GM10248 (cell line): ENCODE measurements at places on chromosomes 1 and 21.

DNA sequence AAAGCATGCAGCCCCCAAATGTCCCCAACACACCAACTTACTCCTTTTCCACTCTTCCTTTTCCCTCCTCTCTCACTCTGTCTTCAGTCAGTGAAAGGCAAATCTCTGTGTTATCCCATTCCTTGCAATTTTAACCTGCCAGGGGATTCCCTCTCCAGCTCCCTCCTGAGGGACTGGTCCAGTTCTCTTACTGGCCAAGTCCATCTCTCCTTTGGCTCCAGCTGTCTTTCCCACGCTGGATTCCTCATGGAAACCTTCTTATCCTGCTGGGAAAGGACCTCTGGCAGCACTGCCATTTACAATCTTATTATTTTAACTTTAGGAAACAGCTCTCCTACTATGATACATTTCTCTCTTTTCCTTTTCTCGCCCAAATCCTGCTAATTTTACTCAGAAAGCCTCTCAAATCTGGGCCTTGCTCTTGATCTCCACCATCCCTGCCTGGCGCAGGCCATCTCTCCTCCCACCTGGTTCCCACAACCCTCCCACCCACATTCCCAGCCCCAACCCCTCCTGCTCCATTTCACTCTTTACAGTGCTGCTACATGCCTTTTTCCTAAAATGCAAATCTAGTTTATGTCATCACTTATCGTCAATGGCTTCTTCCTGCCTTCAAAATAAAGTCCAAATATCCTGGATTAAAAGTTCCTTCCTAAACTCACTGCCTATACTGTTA lies 72.7 kb upstream of the CNN3 start:
- no peak for DNase-seq

- no peak for DNase-seq
Measured at GRCh38 chr1:4397196-4397595, 257.2 kb upstream of the AJAP1 start.

DNA sequence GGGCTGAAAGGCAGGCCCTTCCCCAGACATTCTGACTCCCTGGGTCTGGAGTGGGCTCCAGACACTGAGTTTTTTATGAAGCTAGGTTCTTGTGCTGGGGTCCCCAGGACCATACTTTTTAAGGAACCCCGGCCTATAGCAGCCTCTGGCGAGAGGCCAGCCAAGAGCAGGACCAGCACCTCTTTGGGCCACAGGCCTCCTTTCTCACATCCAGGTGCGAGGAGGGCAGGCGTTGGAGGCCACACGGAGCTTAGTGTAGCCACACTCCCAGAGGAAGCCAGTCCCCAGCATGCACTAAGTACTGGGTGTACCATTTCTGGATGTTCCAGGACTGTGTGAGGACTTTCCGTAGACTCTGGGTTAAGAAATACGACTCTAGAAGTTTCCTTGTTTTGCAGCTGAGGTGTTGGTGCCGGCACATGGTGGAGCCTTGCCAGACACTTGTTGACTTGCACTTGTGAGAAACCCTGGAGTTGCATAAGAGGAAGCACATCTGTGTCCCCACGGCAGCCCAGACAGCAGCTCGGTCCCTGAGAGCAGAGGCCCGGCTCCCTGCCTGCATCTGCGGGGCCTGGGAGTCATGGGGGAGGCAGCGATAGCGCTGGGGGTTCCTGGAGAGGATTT lies 122.2 kb upstream of the VAMP3 start:
- DNase-seq, result no peak

GRCh38 chr1:180672105-180672504 lies 40.3 kb downstream of the XPR1 start:
- DNase-seq, result no peak

- DNase-seq, result no peak
Measured at GRCh38 chr1:206717674-206717989, 32.9 kb downstream of the MAPKAPK2 start.

- no peak for DNase-seq
Measured at GRCh38 chr1:213423605-213424004, 372.6 kb downstream of the RPS6KC1 start.

DNA sequence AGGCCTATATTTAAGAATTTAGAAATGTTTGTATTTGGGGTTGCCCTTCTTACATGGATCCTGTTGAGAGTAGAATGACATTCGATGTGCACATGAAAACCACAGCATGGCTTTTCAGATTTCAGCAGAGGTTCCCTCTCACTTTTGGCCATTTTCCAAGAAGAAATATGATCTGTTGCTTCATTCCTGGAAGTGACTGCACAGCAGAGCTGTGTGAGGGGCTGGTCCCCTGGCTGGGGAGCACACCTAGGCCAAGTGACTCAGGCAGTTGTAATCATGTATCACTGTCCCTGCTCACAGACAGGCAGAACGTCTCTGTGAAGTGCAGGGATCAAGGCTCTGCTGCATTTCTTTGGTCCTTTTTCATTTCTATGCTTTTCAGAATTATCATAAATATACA lies 32.3 kb downstream of the AGT start:
- DNase-seq, result no peak

GRCh38 chr21:15820852-15821379 lies 91.1 kb downstream of the USP25 start:
- DNase-seq, result no peak

- peak; percentile 90 for DNase-seq
Measured at GRCh38 chr1:6148497-6149241, 31.5 kb downstream of the CHD5 start.

DNA sequence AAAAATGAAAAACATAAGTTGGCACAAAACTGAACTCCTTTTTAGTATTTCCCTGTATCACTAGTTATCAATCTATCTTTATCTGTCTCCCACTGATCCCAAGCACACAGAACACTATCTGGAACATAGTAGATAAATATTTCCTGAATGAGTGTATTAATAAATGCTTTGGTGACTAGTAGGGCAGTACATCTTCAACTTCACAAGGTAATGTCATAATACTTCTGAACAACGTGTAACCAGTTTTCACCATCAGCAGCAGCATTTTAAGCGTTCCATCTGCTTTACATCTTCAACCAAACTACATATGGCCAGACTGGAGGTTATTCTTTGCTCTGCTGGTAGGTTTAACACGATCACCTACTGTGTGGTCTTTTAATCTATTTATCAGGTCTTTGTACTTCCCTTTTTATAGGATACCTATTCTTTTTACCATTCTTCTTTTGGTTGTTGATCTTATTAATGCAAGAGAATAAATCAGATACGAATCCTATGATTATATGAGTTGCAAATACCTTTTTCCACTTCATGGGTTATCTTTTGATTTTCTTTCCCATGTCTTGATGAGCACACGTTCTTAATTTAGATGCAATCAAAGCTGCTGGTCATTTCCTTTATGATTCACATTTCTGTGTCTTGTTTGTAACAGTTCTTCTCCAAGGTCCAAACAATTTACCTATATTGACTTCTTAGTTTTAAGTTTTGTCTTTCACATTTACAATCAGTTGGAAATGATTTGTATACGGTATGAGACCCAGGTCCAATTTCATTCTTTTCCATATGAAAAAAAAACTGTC lies 16.3 kb downstream of the GPBP1L1 start:
- DNase-seq, result no peak

GRCh38 chr1:52554267-52554640 lies 1.4 kb upstream of the TUT4 start:
- DNase-seq, result no peak

DNA sequence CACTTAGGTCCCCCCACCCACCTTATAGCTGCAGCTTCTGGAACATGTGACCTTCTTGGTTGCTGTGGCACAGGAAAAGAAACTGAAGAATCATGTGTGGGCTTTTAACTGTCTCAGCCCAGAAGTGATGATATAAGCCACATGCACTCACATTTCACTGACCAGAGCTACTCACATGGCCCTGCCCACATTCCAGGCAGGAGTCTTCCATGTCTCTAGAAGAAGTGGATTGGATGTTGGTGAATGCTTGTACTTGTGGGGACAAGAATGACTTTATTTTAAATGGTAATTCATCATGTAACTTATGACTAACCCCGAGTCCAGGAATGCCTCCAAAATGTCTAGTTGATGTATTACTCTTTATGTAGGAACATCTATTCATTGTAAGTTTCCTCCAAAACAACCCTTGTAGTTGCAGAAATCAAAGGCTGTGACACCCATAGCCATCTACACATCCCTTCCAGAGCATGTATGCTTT lies 15.8 kb upstream of the CAMK1G start:
- DNase-seq, result no peak

DNA sequence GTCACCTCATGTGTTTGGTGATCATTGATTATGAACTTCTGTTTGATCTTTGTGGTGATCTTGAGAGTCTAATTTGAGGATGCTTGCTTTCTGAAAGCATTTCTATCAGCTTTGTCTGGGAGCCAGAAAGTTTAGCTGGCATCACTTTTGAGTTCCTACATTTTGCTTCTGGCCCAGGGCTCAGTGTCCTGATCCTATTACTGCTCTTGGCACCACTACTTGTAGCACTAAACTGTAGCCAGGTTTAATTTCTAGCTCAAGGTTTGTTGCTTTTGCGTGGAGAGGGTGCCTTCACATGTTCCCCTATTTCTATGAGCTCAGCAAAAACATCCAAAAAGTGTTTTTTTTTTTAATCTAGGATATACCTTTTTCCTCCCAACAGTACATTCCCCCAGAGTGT lies 9.3 kb downstream of the TTC3 start:
- no peak for DNase-seq

- DNase-seq, result no peak
Measured at GRCh38 chr1:198641966-198642668, 3.3 kb downstream of the PTPRC start.

DNA sequence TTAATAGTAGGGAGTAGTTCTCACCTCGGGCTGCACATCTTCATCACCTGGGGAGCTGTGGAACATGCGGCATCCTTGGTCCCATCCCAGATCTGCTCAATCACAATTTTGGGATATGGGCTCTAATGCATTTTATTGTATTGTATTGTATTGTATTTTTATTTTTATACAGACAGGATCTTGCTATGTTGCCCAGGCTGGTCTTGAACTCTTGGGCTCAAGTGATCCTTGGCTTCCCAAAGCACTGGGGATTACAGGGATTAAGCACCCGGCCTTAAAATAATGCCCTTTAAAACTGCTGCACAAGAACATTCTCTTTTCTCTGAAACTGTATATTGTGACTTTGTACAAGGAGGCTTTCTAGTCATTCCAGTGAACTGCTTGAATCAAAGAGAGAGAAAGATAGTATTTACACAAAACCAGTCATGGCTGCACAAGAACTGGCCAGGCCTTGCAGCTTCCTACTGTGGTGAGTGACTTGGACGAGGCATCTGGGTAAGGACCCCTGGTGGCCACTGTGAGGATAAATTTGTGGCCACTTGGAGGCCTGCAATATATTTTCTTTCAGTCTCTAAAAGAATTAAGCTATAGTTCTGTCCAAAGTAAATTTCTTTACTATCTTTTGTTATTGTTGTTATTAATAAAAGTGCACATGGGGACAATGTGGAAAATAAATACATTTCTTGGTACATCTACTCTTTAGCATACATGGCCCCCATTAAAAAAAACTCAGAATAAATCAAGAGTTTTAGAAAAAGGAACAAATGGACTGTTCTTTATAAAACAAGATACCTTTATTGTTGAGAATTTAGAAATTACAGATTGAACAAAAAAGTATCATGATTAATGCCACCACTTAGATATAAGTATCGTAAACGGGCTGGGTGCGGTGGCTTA lies 48.0 kb downstream of the TBCE start:
- peak; percentile 73 for DNase-seq

DNA sequence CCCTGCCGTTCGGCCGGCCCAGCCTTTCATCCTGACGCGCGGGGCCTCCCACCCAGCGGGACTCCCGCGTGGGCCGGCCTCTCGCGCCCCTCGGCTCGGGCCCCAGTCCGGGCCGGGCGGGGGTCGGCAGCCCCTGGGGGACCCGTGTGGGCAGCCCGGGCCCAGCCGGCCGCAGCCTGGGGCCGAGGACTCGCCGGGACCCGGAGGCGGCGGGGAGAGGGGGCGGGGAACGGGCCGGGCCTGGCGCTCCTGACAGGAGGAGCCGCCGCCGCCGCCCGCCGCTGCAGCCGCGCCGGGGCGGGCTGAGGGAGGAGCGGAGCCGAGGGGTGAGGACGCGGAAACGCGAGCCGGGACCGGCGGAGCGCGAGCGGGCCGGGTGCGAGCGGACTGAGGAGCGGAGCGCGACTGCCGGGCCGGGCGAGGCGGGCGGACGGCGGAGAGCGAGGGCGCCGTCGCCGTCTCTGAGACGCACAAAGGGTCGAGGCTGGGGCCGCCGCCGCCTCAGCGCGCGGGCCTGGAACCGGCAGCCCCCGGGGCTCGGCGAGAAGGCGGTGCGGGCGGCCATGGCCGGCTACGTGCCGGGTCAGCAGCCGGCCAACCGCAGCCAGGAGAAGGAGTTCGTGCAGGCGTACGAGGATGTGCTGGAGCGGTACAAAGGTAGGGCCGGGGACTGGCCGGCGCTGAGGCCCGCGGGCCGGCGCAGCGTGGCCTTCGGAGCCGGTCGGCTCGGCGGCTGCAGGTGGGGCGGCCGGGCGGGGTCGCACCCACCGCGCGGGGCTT lies 79.1 kb downstream of the NDUFS5 start:
- DNase-seq, result peak; percentile 78

DNA sequence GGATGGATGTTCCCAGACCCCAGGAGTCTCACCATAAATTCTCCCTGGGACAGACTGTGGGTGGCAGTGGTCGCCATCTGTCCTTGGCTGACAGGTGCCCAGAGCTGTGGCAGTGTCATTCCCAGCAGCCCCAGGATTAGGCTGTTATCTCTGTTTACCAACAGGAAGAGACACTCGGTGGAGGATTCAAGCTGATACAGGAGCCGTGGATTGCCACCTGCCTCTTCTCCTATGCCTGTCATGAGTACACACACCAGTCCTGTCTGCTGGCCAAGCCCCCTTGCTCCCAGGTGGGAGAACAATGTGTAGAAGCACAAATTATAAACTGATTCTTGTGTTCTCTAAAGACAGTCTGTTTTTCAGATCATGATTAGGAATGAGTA lies 152.6 kb downstream of the ETS2 start:
- DNase-seq, result no peak

GRCh38 chr1:36350659-36351226 lies 27.3 kb upstream of the EVA1B start:
- DNase-seq, result no peak

DNA sequence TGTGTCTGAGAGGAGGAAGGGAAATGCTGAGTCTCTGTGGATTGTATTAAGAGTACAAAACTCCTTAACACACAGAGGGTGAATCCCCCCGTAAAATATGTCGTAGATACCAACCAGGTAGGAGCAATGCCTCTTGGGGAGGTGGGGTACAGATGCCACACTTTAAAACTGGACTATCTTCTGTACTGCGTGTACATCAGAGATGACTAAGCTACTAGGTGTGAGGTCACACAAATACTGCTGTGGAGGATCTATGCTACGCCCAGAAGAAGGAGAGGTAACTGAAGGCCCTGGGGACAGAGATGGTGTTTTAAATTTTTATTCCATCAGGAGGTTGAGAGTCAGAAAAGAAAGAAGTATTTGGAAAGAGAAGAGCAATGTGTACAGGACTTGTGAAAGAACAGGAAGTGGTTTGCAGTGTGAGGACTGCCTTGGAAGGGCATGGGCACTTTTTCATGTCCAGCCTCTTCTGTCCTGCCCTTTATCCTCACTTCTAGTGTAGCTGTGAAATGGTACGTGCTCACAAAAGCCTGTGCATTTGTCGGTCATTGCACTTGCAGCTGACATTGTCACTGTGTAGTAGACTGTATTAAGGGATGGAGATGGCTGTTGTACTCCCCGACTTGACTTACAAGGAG lies 287.8 kb upstream of the CHRM3 start:
- DNase-seq, result no peak

GRCh38 chr1:183194527-183195141 lies 8.6 kb downstream of the LAMC2 start:
- peak; percentile 35 for DNase-seq

GRCh38 chr21:25487046-25487594 lies 120.2 kb downstream of the MRPL39 start:
- peak; percentile 28 for DNase-seq

GRCh38 chr1:13540866-13541265 lies 27.1 kb upstream of the LRRC38 start:
- DNase-seq, result no peak

- DNase-seq, result no peak
Measured at GRCh38 chr1:61051443-61051718, 31.0 kb upstream of the NFIA start.
